ENCODE measurements at places on chromosomes 7 and 10.

DNA sequence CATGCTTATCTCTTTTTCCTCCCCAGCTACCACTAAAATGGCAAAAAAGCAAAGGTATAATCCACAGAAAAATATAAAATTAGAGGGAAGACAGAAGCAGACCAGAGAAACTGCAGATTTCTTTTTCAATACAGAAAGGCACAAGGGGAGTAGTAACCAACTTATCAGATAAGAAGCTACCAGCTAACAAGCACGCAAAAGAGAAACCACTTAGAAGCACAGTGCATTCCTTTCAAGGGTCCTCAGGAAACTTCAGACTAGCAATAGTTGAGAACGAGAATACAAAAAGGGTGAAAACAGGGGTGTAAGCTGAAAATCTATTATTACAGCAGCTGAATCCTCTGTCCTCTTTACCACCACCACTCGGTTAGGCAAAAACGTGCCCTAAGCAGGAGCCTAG, 9.9 kb upstream of the OR2A5 start:
- DNase-seq = no peak

- DNase-seq = peak; percentile 52
Observed at GRCh38 chr10:76311752-76312636, 880.6 kb downstream of the LRMDA start.

DNA sequence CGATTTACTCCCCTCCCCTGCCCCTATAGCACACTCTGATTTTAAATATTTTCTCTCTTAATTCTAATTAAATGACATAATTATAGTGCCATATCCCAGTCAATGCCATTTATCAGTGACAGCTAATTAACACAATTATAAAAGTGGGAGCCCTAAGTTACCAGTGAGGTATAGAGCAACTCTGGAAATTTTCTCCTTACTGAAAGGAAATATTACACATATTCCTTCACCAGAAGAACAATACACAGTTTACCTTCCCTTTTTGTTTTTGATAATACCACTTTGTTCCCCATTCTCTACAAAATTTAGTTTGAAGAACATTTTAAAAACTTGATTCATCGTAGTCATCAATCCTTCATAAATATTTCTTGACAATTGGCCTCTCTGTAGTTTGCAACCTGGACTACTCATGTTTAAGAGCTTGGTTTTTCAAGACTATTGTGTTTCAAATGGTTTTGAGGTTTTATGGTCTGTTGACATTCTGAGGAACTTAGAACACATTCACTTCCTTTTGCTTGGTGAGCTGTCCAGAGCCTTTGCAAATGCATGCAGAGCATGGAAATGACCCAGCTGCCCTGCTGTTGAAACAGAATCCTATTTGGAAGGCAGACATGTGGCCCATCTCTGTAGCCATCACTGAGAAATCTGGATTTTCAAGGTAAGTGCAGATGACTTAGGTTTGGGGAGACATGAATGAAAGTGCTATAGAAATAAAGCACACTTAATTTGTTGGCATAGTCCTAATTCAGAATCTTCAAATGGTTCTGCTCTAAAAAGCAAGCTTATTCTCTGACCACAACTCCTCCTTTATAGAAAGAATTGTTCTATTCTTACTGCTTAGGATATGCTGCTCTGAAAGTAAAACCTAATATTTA, at the start of gene GPR141:
Gene GPR141, plus strand, starts transcription at position 521 of the 875 bp plus-strand sequence. CDS start 56,628 bp downstream, outside the sequence.
- DNase-seq = no peak

- DNase-seq = no peak
Observed at GRCh38 chr10:117365612-117366011, 9.6 kb downstream of the PDZD8 start.

DNA sequence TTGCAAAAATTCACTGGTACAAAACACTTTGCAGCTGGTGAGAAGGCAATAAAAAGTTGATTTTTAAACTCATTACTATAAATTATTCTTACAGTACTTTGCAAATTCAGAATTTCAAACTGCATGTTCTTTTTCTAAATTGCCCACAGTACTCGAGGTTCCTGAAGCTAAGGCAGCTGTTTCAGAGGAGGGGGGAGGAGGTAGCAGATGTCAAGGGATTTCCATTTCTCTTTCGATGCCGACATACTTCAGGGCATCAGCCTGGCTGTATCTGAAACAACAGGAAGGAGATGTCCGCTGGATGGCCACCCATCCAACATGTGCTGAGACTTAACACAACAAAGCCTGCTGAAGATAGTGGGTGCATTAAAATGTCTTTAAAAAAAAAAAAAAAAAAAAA, 76.7 kb downstream of the EZH2 start:
- no peak for DNase-seq

GRCh38 chr10:19888061-19888660, 71.9 kb downstream of the PLXDC2 start:
- no peak for DNase-seq

DNA sequence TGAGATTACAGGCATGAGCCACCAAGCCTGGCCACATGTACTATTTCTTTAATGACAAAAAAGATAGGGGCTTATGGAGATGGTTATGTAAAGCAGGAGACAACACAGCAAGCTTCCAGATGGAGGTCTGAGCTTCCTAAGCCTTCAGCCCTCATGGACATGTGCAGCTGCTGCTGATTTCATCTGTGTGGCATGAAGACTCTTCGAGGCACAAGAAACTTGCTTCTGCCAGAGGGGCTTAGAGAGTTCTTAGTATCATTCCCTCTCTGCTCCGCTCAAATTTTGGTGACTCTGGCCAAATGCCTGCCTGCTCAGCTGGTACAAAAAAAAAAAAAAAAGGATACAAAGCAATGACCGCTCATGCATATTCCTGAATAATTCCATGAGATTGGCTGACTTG, 552.5 kb downstream of the TYW1 start:
- no peak for DNase-seq

DNA sequence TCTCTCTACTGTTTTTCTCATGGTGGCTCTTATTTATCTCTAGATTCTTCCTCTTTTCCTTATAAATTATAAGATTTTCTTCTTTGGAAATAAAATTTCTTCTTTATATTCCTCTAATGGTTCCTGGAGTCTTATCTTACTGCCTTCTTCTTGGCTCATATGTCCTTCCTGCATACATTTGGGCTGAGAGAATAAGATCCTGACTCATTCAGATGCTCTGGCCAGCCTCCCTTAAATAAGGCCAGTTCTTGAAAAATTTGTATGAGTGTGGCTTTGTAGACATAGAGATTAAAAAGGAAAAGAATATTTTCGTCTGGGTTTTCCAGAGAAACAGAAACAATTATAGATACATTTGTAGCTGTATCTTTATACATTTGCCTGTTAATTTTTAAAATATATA, 411.3 kb downstream of the KIF20B start:
- DNase-seq = no peak

GRCh38 chr7:116593359-116594075, 68.7 kb downstream of the CAV1 start:
- no peak for DNase-seq
